ENCODE measurements at places on chromosomes 12 and 14.

- DNase-seq, result no peak
Observed at GRCh38 chr12:91178139-91178561, 4.5 kb downstream of the DCN start.

GRCh38 chr12:80412343-80412953 is 31.6 kb upstream of the PTPRQ start:
- DNase-seq, result no peak

DNA sequence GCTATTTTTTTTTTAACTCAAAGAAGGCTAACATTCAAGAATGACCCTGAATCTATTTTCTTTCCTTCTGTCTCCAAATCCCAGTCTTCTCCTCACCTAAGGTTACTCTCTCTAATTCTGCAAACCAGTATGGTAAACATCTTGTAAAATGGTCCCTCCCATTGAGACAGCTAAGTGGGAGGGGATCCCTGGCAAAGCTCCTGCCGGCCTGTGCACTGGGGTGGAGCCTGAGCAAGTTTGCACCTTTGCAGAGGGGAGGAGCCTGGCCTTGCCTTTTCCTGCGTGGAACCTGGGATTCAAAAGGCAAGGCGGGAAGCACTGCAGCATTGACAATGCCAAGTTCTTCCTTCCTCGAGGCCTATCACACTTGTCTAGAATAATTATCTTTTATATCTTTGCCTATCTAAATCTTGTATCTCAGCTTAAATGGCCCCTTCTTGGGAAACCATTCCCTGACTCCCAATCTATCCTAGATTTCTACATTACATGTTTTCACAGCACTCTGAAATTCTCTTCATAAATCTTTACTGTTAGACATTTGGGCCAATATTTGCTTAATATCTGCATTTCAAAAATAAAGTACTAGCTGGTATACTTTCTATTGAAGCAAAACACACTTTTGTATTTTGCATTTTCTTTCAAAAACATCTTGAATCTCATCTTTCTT is 83.0 kb downstream of the EPS8 start:
- DNase-seq, result no peak

DNA sequence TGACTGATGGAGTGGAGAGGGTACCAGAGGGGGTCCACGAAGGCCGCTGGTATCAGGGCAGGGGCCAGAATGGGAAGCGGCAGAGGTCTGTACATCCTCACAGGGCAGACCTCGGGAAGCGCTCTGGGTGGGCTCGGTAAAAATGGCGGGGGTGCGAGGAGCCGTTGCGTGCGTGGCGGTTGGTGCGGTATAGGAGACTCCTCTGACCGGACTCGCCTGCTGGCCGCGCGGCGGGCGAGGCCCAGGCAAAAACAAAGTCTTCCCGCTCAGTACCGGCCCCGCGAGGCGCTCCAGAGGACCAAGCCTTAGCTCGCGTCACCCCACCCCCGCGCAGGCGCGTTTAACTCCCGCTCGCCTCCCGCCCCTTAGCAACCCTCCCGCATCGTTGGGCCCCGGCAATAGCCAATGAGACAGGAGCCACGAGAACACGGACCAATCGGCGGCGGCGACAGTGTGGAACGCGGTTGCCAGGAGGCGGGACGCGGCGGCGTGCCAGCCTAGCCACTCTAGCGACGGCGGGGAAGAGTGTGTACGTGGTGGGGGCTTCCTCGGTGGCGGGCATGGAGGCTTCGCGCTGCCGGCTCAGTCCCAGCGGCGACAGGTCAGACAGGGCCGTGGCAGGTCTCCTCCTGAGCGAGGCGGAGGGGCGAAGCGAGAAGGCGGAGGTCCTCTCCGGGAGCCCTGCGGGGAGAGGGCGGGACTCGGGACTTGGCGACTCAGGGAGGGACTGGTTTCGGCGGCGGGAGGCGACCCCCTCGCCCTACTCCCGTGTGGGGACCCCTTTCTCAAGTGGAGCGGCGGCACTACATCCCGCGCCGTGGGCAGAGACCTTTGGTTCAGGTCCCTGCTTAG is at the start of gene TULP3:
Gene TULP3 (plus strand): TSS at position 504 of the 852 bp plus-strand sequence. CDS start 57 bp downstream, at position 561.
- peak; percentile 77 for DNase-seq

DNA sequence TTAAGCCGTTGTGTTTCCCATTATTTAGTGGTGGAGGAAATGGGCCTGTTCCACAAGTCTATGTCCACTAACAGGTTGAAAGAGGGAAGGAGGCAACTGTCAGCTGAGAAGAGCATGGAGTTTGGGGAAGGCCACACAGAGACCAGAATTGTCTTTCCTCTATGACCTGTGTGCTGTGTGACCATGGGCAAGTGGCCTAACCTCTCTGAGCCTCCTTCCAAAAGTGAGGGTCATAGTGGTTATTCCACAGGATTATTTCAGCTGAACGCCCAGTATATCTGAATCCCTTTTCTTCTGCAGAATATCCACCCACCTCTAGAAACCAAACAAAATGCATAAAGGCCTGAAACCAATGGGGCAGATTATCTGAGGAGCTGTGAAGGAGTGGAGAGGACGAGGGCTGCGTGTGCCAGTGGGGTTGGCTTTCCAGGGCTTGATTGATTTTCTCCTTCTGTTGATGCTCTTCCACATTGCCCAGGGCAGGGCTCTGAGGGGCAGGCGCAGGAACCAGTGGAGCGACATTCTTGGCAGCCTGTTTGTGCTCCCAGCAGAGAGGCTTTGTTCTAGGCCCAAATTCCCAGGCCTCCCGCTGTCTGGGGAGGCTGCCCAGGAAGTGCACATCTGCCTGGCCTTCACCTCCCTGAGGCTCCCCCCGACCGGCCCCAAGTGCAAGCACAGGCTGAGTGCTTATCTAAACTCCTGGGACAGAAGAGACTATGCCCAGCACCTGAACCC is 452.7 kb downstream of the BCL11B start:
- DNase-seq, result no peak

GRCh38 chr14:62722406-62722805 is 322.9 kb downstream of the KCNH5 start:
- no peak for DNase-seq

GRCh38 chr12:12007001-12007712 is 63.6 kb upstream of the BCL2L14 start:
- no peak for DNase-seq

DNA sequence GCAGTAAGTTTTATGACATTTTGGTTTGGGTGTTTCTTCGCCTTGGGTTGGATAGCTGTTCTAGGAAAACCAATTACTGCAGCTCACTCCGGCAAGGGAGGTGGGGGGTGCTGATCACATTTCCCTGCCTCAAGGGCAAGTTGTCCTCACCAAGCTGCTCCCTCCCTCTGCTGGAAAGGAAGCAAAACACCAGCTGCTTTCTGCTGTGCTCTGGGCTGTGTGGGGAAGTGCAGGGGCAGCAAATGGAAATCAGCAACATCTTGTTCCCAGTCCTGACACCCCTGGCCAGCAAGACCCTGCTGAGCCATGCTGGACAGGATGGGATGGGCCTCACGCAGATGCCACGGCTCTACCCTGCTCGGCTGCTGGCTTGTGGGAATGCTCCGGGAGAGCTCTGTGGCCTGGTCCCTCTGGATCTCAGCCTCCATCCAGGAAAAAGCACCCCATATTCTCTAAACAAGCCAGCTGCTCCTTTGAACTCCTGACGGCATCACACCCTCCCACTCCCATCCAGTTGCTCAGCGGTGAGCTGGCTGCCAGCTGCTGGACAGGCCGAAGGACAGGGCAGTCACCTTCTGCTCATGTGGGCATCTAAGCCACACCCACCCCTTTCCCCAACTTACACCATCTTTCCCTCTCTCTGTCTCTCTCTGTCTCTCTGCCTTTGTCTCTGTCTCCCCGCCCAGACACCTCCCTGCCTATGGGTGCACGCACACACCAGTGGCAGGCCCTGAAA is 52.4 kb upstream of the EIF5 start:
- DNase-seq, result no peak

- no peak for DNase-seq
Observed at GRCh38 chr14:92637228-92637627, 111.2 kb downstream of the LGMN start.

- DNase-seq, result no peak
Observed at GRCh38 chr14:88095791-88096190, 90.9 kb downstream of the GPR65 start.

DNA sequence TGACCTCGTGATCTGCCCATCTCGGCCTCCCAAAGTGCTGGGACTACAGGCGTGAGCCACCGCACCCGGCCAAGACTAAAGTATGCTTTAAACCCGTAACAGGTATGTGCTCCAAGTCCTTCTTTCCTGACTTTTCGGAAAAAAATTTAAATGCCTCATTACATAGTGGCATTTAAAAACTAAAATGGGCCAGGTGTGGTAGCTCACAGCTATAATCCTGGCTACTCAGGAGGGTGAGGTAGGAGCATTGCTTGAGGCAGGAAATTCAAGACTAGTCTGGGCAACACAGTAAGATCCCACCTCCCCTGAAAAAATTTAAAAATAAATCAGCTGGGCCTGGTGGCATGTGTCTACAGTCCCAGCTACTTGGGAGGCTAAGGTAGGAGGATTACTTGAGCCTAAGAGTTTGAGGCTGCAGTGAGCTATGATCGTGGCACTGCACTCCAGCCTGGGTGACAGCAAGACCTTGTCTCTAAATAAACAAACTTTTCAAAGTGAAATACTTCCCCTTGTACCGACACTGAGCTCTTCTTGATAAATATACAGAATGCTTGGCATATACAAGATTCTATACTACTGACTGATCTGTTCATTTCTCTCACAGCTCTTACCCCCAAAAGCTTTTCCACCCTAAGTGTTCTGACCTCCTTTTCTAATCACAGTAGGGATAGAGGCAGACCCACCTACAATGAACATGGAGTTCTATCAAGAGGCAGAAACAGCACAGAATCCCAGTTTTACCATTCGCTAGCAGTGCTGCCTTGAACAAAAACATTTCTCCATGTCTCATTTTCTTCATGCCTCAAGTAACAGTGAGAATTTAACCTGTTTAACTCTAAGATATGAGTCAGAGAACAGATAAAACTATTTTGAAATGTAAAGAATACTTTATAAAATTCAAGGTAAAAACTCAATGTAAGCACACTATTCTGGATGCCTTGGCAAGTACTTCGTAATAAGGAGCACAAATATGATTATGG is 7.9 kb downstream of the PPP4R3A start:
- no peak for DNase-seq

- no peak for DNase-seq
Observed at GRCh38 chr12:98059659-98060343, 455.6 kb upstream of the TMPO start.

DNA sequence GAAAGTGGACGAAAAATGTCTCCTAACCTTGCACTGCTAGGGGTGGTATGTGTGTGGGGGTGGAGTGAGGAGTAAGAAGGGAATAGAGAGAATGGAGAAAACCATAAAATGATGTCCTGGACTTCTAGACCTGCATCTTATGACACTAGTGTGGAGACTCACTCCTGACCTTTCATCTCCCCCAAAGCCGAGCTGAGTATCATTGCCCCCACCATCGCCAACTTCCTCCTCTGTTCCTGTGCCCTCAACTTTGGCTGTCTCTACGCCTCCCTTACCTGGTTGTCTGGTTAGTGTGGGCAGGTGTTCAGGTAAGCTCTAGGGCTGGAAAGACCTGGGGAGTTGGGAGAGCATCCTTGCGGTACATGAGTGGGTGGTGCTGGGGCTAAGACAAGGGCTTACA is 4.5 kb upstream of the KLHL33 start:
- no peak for DNase-seq

DNA sequence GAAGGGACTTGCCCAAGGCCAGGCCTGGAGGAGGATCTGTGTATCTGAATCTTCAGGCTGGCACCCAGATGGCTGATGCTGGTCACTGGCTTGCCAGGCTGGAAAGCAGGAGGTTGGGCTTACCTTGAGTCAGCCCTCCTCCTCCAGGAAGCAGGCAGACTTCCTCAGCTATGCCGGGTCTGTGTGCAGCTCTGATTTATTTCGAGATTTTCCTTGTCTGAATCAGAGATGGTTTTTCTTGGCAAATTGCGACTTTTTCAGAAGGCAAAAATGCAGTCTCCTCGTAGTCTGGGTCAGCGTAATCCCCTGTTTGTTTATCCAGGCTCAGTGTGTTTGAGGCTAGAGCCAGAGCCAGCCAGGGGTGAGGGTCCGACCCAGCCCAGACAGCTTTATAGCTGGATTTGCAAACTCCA is 48.9 kb downstream of the SMOC1 start:
- no peak for DNase-seq

DNA sequence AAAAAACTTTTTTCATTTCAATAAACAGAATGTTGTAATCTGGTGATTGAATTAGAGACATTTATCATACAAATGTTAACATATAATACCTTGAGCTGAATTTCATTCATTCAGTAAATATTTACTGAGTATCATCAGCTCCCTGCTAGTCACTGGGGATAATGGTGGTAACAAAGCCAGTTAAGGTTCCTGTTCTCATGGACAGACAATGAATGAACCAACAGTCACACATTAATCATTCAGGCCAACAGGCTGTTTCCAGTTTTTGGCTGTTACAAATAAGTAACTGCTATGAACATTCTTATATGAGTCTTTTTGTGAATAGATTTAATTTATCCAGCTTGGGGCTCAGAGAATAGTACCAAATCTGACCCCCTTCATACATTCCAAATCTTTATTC is 13.5 kb downstream of the EXD2 start:
- peak; percentile 66 for DNase-seq

- no peak for DNase-seq
Observed at GRCh38 chr12:77437206-77437605, 371.8 kb upstream of the E2F7 start.

DNA sequence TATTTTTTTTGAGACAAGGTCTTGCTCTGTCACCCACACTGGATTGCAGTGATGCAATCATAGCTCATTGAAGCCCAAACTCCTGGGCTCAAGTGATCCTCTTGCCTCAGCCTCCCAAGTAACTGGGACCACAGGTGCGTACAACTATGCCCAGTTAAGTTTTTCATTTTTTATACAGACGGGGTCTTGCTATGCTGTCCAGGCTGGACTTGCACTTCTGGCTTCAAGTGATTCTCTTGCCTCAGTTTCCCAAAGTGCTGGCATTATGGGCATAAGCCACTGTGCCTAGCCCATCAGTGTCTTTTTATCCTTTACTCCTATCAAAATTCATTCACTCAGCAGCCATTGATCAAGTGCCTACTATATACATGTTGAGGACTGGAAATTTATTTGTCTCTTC is 9.0 kb downstream of the PTPN11 start:
- no peak for DNase-seq

DNA sequence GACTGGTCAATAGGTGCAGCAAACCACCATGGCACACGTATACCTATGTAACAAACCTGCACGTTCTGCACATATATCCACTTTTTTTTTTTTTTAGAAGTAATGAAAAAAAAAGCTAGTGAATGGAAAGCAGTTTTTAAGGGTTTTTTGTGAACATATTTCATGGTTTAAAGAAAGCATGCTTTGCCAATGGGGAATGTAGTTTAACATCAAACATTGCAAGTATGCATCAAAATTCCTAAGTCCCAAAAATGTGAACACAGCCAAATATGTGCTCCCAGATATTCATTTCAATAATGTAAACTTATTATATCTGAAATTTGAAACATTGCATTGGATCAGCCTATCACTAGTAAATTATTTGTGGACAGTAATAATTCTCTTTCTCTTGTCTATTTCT is 710.4 kb upstream of the FLRT2 start:
- no peak for DNase-seq

- no peak for DNase-seq
Observed at GRCh38 chr12:28107679-28108078, 82.6 kb upstream of the CCDC91 start.
